Naive thymus-derived CD4-positive, alpha-beta T cell (primary cell): ENCODE measurements at places on chromosomes 3 and 15. TPM values are rescaled to one million over a fixed set of nuclear protein-coding genes. Genes with fewer than 3 reads are reported as not detected.

DNA sequence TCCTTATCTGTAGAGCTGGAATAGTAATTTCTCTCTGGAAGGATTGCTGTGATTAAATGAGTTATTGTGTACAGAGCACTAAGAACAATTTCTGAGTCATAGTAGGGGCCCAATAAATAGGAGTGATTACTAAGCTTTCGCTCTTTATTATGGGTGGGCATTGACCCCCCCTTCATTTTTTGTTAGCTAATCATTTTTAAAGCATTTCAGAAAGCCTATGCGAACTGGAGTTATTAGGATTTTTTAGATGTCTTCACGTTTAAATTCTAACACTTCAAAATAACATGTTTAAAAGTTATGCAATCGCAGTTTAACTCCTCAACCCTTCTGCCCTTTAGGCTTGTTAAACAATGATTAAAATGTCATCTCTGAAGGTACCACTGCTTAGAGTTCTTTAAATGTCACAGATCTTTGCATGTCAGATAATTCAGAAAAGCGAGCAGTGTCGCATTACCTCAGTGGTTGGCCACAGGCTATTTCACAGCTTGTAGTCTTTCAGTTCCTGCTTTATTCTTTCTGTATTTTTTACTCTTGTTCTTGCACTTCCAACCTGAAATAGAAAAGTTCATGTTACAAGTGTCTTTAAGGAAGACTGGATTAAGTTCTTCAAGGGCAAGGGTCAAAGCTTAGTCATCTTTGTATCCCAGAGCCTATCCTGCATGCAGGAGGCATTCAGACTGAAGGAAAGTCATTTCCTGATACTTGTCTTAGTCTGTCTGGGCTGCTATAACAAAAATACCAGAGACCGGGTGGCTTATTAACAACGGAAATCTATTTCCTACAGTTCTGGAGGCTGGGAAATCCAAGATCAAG, 102.9 kb downstream of the FNDC3B start:
- no peak for DNase-seq

- no peak for DNase-seq
Observed at GRCh38 chr3:49470714-49471420, 800 bp downstream of the DAG1 start.

DNA sequence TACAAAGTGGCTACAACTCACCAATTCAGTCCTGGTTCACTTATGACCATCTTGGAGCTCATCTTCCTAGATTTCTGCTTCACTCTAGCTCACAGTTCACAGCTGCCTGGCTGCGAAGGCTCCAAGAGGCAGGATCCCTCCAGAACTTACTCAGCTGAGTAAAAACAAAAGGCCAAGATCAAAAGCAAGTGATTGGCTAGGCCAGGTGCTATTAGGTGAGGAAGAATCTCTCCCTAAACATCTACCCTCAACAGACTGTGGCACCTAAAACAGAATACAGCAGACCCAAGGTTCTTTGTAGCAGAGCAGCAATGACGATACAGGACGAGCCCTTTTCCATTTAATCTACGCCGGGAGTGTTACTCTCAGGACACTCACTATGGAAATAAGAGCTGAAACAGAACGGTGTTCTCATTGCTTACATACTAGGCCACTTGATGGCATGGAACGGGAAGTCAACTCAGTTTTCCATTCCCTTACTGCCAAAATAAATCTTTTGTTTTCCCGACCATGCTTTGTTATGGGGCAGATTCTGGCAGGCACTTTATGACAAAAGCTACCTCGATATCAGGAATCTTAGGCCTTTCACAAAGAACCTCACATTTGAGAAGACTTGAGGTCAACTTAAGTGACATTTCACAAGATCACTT, 901 bp downstream of the ICE2 start:
- DNase-seq, result no peak

DNA sequence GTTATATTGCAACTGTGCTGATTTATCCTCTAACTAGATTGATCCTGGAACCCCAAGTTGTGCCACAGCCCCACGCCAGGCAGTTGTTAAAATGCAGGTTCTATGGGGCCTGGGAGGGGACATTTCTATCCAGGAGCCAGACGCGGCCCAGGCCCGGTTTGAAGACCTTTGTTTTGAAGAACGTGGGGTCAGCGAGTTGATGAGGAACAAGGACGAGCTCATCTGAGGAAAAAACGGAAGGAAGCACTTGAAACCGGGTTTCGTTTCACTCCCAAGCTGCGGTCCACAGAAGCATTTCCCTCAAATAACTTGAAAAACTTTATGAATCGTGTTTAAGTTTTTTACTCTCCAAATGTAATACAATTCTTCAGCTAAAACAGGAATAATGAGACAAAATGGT, 76.4 kb downstream of the CHSY1 start:
- DNase-seq, result no peak

- no peak for DNase-seq
Observed at GRCh38 chr3:46120983-46121382, 87.1 kb downstream of the CCR1 start.

GRCh38 chr3:43999728-44000319, 241.9 kb upstream of the TOPAZ1 start:
- no peak for DNase-seq

DNA sequence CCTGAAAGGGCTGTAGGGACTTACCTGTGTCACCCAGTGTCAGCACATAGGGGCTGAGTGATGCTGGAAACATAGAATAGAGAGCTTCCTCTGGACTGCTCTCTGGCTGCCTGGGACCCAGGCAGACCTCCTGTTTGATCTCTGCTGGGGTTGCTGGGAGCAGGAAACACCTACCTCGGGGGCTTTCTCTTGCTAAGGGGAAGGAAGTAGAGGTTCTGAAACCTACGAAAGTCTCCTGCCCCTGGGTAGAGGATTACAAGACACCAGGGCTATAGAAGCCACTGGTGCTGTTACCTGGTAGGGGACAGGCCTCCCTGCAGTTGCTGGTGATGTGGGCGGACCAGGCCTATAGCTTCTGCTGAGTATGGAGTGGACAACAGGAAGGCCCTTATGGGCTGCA, 81.7 kb downstream of the DHX30 start:
- DNase-seq, result no peak

DNA sequence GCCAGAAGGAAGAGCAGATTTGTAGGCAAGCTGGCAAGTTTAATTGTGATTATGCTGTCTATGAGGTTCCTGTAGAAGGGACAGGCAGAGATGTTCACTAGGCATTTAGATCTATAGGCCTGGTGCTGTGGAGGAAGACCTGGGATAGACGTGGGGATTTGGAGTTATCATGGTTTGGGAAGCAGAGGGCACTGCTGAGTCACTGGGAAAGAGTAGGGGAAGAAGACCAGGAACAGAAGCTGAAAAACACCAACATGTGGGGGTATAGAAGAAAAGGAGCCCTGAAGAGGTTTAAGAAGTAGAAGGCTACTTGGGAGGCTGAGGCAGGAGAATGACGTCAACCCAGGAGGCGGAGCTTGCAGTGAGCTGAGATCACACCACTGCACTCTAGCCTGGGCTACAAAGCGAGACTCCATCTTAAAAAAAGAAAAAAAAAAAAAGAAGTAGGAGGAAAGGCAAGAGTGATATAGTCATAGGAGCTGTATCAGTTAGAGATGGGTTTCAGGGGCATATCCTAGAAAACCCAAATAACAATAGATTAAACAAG, 19.3 kb downstream of the GRK7 start:
- no peak for DNase-seq

DNA sequence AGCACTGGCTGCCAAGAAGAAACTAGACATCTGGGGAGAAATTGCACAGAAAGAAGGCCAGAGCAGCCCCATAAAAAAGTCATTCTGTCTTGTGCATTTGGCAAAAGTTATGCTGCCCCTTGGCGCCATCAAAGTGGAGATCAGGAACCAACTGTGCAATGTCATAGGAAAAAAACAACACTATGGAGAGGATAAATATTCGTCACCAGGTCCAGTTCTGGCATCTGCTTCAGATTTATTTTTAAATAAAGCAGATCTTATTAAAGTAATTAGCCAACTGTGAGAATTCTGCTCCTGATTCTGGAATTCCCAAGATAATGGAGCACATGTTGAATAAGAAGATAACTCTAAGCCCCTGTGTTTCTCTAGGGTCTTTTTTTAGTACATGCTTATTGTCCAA, 500.0 kb upstream of the IL12A start:
- no peak for DNase-seq

DNA sequence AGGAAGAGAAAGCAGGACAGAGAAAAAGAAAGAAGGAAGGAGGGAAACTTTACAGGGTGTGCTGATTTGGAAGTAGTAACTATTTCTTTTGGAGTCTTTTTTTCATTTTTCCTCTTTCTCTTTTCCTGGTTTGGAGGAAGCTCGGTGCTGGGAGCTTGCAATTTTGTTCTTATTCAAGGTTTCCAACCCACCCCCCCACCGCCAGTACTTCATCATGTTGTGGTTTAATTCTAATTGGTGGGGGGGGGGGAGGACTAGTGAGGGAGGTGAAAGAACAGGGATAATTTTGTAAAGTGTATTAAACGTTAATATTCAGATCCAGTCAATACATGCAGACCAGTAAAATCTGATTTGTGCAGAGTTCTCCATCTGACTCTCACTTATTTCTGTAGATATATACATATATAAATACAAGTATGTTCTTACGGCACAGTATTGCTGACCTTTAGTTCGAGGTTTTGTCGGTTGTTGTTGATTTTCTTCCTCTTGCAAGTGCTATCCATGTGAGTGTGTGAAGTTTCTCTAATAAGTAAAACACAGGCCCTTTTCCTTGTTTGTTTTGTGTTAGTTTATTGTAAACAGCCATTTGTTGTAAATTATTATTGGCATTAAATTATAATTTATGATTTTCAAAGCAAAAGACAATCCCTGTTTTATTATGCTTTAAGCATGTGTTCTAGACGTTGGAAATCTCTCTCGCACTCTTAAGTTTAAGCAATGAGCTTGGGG, 9.3 kb downstream of the NR2F2 start:
- DNase-seq, result no peak

DNA sequence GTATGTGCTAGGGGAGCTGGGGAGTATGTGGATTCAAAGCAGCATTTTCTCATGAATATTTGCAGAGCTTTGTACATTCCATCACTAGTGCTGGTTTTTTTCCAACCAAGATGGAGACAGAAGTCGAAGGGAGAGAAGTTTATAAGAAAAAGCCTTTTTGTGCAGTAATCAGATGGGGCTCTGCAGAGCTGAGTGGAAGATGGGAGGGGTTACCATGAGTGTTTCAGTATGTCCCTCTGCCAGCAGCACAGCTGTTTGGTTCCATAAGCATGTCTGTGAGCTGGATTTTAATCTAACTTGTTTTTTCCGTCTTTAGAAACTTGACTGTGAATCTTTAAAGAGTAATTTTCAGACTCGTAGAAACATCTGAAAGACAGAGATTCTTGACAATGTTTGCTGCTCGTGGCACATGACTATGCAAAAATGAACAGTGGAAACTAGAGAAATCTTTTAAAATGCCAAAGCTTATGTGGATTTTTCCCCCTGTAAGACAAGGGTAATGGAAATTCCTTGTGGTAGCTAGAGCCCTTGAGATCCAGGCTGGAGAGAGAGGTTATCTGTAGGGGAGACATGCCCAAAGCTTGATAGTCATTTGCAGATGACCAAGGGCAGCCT, 20.3 kb downstream of the STARD9 start:
- no peak for DNase-seq

DNA sequence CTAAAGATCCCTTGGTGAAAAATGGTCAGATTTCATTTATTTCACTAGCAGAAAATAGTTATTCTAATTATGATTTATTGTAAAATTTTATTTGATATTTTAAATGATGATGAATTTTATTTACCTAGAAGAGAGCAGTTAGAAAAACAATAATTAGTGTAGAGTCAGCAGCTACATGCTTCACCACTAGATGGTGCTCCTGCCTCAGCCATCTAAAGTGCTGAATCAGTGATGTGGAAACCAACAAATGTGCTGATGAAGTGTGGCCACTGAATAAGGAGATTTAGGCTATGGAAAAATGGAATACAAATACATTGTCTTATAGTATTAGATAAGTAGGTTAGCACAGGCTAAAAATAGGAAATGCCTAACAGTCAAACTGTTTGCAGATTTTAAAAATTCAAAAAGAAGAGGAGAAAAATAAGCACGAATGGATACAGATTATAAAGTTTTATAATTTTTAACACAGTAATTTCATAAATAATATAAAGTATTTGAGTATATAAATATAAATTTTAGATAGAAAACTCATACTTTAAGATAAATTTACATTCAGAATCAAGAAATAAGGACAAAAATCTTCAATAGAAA, 109.8 kb downstream of the PPP2R3A start:
- DNase-seq, result peak; percentile 55

DNA sequence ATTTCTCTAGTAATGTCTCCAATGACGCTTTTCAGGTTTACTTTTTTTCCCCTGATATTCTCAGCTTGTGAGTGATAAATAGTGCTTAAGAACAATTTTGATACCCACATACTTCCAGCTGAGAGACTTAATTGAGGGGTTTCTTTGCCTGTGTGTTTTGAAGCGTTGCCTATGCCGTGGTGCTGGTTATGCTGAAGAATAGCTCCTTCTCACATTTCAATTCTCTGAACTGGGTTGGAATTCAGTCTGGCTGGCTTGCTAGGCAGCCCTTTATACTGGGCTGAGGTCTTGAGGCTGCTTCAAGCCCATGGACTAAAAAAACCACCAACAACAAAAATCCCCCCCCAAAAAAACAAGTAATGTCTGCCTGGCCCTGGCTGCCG, 87.4 kb downstream of the CHST2 start:
- DNase-seq, result no peak

DNA sequence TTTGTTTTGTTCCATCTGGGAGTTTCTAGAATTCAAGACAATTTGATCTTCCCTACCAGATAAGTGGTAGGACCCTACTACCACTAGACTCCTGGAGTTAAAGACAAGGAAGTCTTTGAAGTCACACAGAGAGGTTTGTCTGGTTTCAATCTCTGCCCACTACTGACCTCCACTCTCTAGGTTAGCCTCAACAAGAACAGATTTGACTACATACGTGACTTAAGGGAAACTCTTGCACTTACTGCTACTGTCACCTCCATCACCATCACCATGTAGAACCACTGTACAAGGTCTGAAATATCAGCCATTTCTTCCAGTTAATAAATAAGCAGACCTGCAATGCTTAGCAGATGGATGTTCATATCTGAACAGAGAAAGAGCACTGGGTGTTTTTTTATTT, 148.3 kb upstream of the ARHGEF26 start:
- DNase-seq, result no peak

GRCh38 chr15:67082007-67082536, 16.7 kb downstream of the SMAD3 start:
- no peak for DNase-seq

GRCh38 chr3:190860521-190860920, 2.0 kb downstream of the GMNC start:
- DNase-seq, result no peak

The CASR gene
- total RNA-seq, result not detected

The HESX1 gene
- total RNA-seq, result 0.48 TPM in 1 of 2 replicates, not detected in the other

The CDC25A gene
- total RNA-seq, result 0.61 TPM

The GOLGA8O gene
- 5.4 TPM for total RNA-seq

The CATSPER2 gene
- total RNA-seq, result 6.3 and 6.9 TPM in 2 replicates

The LTK gene
- 0.41 TPM for total RNA-seq

The HRG gene
- not detected for total RNA-seq

The RTF1 gene
- 38.2 TPM for total RNA-seq

The GTF2E1 gene
- total RNA-seq, result 27.3 TPM
